ENCODE measurements at places on chromosomes 11 and 22.

- no peak for DNase-seq
These were observed 942 bp upstream of the RPS6KA4 start for GRCh38 chr11:64357904-64358535.

DNA sequence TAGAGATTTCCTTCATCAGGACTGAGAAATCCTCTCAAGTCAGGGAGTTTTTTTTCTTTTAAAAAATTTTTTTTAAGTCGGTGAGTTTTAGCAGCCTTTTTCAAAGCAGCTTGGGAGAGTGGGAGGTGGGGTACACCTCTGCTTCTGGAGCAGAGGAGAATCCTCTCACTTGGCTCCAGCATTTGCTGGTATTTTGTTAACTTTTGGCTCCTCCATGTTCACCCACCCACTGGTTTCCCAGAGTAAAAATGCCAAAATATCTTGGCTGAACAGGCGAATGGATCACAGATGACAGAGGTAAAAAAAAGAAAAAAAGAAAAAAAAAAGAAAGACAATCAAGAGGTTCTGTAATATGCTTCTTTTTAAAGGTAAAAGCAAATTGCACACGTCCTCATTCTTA, 68.0 kb downstream of the GAB2 start:
- DNase-seq = no peak

DNA sequence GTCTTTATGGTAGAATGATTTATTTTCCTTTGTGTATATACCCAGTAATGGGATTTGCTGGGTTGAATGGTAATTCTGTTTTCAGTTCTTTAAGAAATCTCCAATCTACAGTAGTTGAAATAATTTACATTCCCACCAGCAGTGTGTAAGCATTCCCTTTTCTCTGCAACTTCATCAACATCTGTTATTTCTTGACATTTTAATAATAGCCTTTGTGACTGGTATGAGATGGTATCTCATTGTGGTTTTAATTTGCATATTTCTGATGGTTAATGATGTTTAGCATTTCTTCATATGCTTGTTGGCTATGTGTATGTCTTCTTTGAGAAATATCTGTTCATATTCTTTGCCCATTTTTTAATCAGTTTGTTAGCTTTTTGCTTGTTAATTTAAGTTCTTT, 901.2 kb downstream of the METTL15 start:
- no peak for DNase-seq

- DNase-seq = no peak
These were observed 12.3 kb downstream of the PDGFD start for GRCh38 chr11:104151404-104152204.

- peak; percentile 27 for DNase-seq
These were observed 382 bp downstream of the IMMP1L start for GRCh38 chr11:31509051-31509428.

DNA sequence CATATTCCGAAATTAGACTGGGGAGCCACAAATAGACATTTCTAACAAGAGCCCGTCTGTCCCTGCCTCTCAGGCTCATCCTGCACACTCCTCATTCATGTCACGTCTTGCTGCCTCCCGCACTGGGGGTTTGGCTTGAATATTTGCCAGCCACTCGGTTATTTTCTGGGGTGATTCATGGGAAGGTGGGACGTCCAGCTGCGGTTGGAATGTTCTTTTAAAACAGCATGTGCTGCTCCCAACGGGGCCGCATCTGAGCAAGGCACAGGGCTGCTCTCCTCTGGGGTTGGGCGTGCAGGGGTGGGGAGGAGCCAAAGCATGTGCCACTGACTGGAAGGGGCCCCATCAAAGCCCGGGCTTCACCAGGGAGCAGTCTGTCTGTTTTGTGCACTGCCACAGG, 25.9 kb upstream of the SLC5A4 start:
- DNase-seq = peak; percentile 50

DNA sequence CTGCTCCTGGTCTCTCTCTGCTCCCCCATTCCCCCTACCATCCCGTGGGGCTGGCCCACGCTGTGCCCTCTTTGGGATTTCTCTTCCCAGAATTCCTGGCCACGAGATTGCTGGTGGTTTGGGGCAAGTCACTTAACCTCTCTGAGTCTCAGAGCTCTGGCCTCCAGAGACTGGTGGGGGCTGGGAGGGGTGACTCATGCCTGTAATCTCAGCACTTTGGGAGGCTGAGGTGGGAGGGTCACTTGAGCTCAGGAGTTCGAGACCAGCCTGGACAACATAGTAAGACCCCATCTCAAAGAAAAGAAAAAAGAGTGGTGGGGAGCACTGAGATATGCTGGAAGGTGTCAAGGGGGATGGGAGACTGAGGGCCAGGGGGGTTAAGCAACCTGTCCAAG, 18.3 kb downstream of the OTUB1 start:
- DNase-seq = no peak

DNA sequence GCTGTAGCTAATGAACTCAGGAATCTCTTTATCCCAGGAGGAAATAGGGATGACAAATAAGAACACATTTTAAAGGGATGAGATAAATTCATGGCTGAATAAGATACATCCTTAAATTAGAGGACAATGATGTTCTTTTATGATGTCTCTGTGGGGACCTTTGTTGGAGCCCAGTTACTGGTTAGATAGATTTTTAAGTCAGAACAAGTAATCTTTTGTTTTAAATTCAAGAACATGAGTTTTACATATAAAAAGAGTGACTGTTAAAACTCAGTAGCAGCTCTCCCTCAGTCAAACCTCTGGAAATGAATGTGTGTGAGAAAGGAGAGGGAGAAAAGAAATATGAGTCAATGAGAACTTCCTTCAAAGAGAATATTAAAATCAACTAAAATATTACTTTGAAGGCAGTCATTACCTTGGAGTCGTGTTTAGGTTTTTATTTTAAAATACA, 241.6 kb downstream of the SWAP70 start:
- no peak for DNase-seq

DNA sequence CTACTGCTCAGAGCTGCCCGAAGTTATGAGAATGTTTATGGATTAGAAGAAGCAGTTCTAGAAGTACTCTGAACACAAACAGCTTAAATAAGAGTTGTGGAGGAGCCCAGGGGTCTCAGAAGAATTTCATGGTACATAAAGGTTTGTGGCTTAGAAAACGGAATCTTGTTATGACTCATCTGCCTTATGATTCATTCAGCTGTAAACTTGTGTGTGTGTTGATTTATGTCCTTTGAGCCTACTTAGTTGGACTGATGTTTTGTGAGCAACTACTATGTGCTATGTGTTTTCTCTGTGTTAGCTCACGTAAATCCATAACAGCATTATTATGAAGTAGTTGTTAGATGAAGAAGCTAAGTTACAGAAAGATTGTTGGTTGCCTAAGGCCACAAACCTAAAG, 203.7 kb downstream of the PGR start:
- DNase-seq = no peak

DNA sequence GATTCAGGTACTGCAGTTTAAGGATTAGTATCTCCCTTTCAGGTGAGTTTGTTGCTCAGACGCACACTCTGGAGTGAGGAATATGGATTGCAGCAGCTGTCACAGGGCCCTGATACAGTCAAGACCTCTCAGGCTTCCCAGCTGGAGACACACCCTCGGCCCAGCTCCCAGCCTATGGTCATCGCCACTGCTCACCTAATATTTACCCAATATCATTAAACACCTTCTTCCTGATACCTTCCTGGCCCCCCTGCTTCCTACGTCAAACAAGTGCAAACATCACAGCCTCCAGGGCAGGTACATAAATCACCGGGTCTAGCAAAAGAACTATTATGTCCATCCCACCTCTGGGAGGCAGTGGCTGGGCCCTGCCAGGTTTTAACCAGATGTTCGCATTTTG, 213.3 kb downstream of the MN1 start:
- no peak for DNase-seq

DNA sequence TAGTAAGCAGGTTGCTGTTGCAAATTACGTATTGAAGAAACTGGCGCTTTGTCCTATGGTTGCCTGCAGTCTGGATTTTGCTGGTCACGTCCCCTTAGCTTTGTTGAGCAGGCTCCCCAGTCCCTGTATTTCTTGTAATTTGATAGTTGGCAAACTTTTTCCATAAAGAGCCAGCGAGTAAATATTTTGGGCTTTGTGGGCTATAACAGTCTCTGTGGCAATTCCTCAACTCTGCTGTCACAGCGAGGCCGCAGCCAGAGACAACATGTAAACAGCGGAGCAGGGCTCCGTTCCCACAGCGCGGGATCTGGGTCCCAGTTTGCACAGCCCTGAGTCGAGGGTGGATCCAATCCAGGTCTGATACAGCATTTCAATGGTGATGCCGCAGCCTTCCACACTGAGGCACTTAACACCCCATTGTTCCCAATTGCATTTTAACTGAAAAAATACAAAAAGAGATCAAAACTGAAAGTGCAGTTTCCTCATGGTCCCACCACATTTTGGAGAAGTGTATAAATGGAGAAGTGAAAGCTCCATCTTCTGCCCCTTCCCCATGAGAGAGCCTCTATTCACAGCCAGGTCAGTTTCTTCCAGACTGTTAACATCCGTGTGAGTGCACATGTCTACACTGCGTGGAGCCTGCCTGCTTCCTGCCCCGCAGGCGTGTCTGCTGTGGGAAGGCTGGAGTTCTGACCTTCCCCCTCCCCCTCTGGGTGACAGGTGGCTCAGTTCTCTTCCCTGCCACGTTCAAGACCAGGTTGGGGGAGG, 89.1 kb downstream of the RPS6KA4 start:
- DNase-seq = peak; percentile 31

DNA sequence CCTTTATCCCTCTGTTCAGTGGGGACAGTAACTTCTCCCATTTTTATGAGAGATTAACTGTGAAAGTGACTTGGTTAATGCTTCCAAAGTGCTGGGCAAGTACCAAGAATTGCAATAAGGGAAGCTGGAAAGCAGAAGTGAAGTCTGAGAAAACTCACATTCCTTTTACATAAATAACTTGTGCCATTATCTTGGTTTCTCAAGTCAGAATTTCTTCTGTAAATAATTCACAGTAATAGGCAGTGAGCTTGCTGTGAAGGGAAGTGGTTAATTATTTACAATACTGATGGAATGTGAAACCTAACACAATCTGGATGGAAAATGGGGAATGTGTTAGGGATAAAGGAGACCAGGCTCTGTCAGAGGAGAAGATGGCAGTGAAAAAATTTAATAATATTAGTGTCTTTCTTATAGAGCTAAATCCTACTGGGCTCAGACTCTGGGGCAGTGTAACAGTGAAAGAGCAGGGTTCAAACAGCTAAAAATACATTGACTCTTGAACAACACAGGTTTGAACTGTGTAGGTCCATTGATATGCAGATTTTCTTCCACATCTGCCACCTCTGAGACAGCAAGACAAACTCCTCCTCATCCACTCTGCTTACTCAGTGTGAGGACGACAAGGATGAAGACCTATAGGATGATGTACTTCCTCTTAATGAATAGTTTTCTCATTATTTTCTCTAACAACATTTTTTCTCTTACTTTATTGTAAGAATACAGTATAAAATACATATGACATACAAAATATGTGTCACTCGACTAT, 251.5 kb upstream of the ISX start:
- DNase-seq = no peak

DNA sequence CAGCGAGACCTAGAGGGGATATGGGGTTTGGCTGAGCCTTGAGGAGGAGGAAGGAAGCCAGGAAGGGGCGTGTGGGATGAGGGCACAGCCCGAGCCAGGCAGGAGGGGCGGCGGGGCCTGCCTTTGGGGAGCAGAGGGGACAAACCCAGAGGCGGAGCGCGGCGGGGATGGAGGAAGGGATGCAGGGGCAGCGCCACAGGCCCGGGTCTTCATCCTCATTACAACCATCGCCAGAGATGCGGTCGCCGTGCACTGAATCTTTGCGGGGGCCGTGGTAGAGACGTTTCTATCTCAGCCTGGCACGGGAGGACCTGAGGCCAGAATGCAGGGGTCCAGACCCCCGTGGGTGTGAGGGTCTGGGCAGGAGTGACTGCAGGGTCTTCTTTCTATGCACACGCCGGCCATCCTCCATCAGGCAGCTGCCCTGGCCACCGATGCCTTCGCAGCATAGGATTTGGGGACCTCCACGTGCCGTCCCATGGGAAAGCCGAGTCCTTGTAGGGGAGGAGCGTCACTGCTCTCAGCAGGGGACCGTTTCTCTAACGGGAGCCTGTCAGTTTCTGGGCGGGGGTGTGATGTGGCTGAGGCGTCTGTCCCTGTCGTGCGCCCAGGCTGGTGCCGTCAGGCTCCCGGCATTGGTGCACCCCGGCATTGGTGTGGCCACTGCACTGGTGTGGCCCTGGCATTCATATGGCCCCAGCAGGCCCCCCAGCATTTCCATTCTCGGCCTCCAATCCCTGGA, 1267.9 kb downstream of the BRD1 start:
- no peak for DNase-seq

DNA sequence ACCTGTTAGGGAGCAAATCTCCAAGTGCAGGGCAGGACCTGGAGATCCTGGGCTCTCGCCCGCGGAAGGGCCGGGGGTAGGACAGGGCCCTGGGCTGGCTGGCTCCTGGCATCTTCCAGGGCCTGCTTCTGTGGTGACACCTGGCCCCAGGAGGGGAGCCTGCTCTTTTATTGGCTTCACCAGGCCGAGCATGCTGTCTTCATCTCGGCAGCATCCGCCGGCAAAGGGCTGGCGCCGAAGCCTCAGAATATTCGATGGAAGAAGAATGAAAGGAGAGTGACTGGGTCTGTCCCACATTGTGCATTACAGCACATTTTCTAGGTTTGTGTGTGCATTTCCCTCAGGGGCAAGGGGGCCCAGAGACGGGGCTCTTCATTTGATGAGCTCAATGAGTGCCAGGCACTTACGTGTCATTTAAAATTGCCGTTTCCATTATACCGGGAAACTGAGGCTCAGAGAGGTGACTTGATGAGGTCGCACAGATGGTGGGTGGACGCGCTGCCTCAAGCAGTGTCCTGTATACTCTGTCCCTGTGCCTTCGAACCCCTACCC, 70.0 kb downstream of the RBX1 start:
- DNase-seq = peak; percentile 22

GRCh38 chr22:37316875-37317371, 34.6 kb downstream of the CYTH4 start:
- peak; percentile 50 for DNase-seq

GRCh38 chr22:29926057-29926456, 43.1 kb downstream of the MTMR3 start:
- DNase-seq = no peak

DNA sequence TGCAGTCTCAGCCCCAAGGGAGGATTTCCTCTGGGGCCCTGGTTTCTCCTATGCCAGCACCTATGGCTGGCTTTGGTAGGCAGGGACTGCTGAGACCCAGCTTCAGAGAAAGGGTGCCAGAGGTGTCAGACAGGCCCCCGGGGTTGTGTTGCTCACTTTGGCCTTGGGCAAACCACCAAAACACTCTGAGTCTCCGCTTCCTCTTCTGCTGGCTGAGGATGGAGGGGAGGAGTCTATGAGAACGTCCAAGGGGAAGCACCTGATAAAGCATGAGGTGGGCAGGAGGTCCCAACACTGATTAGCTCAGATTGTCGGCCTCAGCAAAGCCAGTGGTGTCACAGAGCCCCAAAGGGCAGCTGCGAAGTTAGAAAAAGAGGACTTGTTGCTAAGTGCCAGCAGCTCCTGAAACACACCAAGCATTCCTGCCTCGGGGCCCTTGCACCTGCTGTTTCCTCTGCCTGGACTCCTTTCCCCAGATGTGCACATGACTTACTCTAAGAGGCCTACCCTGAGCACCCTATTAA, 10.5 kb downstream of the SMTNL1 start:
- DNase-seq = no peak

- DNase-seq = no peak
These were observed 40.0 kb downstream of the AMBRA1 start for GRCh38 chr11:46553814-46554212.

GRCh38 chr11:63239254-63239653, 4.1 kb downstream of the SLC22A25 start:
- no peak for DNase-seq

GRCh38 chr22:49642331-49642730, 185.3 kb downstream of the BRD1 start:
- no peak for DNase-seq
